CMK (cell line): ENCODE measurements at places on chromosomes 1 and 21.

DNA sequence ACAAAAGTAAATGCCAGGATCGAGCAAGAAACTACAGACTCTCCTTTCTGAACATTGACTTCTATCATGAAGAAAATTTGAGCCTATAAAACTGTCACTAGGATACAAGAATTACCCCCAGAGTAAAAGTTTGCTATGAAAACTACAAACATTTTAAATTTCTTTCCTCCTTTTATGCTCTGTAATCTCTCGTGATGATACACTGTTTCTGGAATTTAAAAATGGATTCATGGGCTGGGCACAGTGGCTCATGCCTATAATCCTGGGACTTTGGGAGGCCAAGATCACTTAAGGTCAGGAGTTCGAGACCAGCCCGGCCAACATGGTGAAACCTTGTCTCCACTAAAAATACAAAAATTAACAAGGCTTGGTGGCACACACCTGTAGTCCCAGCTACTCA, 181.3 kb downstream of the ZNF281 start:
- no peak for DNase-seq

DNA sequence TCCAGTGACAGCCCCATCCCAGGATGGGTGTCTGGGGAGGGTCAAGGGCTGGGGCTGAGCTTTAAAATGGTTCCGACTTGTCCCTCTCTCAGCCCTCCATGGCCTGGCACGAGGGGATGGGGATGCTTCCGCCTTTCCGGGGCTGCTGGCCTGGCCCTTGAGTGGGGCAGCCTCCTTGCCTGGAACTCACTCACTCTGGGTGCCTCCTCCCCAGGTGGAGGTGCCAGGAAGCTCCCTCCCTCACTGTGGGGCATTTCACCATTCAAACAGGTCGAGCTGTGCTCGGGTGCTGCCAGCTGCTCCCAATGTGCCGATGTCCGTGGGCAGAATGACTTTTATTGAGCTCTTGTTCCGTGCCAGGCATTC, 24.2 kb downstream of the PCSK9 start:
- DNase-seq, result no peak

GRCh38 chr1:155064111-155064831, 731 bp downstream of the EFNA4 start:
- no peak for DNase-seq

DNA sequence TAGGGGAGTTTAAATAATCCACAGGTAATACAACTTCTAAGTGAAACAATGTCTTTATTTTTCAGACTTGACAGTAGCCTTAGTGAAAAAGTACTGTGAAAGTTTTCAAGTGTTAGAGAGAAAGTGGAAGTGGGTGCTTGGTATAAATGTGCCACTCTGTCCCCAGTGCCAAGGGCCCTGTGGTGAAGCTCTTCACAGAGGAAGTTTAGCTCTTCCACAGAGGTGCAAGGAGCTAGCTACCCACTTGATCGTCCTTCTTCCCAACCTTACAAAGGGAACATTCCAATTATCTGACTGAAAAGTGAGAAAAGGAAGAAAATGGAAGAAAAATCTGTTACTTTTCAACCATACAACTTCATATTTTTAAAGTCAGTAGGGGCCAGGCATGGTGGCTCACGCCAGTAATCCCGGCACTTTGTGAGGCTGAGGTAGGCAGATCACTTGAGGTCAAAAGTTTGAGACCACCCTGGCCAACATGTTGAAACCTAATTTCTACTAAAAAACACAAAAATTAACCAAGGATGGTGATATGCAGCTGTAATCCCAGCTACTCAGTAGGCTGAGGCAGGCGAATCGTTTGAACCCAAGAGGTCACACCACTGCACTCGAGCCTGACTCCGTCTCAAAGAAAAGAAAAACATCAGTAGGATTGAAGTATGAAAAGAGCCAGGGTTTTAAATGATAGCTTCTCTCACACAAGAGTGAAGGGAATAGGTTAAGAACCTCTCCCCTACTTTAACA, 41.0 kb upstream of the PTPRC start:
- DNase-seq, result no peak

DNA sequence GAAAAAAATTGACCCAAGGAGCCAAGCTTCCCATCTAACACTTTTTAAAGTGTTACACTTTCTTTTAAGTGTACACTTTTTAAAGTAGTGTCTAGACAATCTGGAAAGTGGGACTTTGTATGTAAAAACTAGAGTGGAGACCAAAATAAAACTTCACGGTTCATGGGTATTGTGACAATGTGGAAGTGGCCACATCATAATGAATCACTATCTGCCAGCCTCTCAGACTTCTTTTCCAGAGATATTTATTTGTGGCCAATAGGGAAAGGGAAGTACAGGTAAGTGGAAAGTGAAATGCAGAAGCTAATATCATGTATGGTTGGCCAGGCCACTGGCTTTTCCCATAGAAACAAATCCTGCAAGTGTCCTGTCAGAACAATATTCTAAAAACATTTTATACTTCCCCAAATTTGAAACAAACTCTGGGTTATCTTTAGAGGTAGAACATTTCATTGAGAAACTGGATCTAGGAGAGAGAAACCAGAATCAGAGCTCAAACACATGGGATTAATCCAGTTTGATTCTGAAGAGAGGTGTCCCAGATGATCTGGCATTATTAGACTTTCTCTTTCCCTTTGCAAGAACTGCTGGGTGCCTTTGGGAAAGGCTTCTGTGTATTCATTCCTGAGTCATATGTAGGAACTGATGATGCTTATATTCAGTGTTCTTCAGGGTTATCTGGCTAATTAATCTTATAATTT, 2.0 kb downstream of the TNFSF18 start:
- no peak for DNase-seq

DNA sequence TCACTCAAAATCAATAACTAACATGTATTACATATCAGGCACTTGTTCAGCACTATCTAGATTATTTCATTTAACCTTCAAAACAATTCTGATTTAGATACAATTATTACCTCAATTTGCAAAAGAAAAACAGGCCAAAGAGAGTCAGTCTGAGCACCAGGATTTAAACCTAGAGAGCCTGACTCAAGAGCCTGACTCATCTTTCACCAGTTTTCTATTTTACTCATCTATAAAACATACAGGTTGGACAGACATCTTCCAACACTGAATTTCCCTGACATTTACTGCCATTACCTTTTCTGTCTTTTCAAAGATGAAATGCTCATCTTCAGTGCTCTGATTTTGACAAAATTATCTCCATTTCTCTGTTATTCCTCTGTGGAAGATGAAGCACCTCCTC, 116.5 kb downstream of the MRPL39 start:
- no peak for DNase-seq

DNA sequence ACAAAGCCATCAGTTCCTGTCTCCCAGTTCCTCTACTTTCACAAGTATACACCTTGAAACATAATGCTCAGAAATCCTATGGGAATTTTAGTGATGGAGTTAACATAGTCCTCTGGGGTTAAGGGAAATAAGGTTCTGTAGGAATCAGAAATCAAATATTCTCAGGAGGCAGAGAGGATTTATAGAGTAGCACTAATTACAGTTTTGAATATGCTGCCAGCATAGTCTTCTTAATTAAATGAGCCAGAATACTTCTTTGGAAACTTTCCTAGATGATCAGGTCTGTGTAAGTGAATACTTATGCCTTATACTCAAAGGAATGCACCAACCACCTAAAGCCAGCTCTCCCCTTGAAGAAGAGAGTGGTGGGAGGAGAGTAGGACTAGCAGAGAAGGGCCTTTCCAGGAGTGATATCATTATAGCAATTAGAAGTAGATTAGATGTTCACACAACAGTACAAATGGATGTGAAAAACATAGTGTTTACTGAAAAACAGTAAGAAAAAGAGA, 31.4 kb upstream of the DIRAS3 start:
- no peak for DNase-seq

- no peak for DNase-seq
Observed at GRCh38 chr1:31549809-31550620, 26.3 kb upstream of the TINAGL1 start.

DNA sequence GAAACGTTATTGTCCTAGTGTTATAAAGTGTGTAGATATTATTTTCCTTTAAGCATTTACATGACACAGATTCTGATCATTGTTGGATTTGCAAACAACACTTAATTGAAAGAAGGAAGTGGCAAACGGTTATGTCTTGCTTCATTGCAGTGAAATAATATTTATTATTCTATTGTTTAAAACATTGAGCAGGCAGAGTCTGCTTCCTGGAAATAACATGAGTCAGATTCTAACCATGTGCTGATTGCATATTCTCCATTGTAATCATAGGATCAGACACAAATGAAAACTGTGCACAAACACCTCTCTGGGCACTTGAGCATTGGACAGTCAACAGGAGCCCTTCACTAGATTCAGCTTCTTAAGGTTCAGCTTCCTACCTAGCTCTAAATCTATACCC, 46.8 kb upstream of the USP25 start:
- DNase-seq, result no peak

- DNase-seq, result no peak
Observed at GRCh38 chr1:176879784-176880620, 284.5 kb downstream of the ASTN1 start.
